ENCODE measurements at places on chromosomes 2 and 18.

DNA sequence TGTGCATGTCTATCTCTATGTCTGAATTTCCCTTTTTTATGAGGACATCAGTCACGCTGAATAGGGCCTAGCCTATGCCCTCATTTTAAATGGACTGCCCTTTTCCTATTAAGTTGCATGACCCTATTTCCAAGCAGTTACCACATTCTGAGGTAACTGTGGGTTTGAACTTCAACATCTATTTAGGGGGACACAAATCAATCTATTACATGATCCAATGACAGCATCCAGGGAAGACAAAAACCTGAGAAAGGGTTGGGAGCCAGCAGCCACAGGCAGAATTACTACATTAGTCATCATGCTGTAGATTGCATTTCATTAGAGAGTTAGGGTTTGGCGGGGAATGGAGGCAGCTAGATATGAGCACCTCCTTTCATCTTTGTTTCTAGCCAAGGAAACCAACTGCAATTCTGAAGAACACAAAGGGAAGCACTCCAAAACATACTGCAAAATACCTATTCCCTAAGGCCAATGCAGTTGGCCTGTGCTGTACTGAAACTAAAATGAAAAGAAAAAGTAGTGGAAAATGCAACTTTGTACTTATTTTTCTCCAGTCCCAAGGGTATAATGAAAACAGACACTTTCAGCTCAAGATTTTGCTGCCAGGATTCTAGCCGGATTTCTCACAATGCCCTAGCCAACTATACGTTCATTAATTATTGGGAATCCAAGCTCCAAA is 40.4 kb upstream of the C1D start:
- DNase-seq = no peak

DNA sequence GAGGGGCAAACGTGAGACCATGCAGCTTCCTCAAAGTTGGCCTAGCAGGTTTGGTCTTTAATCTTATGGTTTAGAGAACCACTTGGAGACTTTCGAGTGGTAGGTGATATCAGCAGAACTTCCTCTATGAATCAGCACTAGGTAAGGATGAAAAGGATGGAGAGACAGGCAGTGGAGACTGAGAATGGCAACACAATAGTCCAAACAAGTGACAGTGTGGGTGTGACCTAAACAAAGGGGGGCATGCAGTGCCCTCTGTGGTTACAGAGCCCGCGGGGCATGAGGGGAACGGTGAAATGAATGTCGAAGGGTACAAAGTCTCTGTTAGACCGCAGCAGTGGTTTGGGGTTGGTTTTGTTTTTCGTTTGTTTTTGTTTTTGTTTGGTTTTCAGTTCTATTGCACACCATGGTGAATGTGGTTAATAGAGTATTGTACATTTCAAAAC is 143.9 kb downstream of the L3MBTL4 start:
- no peak for DNase-seq

- no peak for DNase-seq
Observed at GRCh38 chr2:23721454-23721826, 205.5 kb downstream of the ATAD2B start.

DNA sequence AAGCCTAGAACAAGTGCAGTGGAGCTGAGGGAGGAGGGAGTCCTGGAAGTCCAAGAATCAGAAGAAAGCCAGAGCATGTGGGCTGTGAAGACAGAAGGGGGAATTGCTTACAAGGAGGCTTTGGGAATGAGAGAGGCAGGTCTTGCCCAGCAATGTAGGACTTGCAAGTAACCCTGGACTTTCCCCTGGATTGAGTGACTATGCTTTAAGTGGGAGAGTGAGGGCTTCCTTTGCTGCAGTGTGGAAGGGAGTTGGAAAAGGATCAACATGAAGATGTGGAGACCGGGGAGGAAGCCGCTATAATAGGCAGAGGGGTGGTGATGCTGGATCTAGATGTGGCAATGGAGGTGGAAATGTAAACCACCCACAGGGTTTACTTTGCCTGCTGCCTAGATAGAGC is 13.8 kb upstream of the SCYGR1 start:
- no peak for DNase-seq

- no peak for DNase-seq
Observed at GRCh38 chr18:11883153-11883552, 25.0 kb downstream of the MPPE1 start.

DNA sequence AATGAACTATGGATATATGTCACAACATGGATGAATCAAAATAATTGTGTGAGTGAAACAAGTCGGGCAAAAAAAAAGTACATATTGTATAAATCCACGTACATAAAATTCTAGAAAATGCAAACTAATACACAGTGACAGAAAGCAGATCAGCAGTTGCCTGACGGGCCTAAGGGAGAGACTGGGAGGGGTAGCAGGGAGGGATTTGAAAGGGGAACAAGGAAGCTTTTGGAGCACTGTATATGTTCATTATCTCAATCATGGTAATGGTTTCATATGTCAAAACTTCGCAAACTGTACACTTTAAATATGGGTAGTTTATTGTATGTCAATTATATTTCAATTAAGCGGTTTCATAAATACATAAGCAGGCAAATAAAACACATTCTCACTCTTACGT is 153.8 kb downstream of the ANKRD44 start:
- DNase-seq = no peak

GRCh38 chr2:152440049-152440448 is 105.1 kb downstream of the FMNL2 start:
- DNase-seq = no peak

DNA sequence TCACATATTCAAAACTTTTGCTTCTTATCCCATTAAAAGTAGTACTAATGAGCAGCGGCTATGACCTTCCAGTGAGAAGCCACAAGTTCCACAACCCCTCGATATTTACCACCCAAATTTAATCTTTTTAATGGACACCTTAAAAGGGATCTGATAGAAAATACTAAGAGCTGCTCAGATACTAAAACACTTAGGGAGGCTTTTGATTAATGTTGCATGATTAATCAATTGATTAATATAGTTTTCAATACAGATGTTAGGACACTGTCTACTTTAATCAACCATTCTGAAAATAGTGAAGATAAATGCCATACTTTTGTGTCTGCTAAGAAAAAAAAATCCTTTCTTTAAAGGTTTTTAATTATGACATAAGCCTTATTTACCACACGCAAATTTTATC is 1312.8 kb upstream of the ACVR2A start:
- no peak for DNase-seq

- DNase-seq = no peak
Observed at GRCh38 chr2:31038385-31038784, 99.9 kb downstream of the GALNT14 start.

GRCh38 chr2:128729051-128729450 is 410.4 kb upstream of the HS6ST1 start:
- no peak for DNase-seq

DNA sequence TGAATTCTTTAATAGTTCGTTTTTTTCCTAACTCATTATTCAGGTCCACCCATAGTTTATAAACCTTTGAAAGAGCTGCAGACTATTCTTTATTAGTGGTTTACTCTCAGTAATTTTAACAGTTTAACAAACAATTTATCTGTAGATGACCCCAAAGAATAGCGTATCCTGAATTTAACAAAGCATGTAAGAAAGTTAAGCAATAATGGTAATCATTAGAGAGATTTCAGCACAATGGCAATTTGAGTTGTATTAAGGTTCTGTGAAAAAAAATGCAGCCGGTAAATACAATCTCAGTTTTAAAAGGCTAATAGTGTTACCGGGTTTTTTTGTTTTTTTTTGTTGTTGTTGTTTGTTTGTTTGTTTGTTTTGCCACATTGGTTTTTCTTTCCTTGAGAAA is 40.3 kb downstream of the RBM45 start:
- no peak for DNase-seq

DNA sequence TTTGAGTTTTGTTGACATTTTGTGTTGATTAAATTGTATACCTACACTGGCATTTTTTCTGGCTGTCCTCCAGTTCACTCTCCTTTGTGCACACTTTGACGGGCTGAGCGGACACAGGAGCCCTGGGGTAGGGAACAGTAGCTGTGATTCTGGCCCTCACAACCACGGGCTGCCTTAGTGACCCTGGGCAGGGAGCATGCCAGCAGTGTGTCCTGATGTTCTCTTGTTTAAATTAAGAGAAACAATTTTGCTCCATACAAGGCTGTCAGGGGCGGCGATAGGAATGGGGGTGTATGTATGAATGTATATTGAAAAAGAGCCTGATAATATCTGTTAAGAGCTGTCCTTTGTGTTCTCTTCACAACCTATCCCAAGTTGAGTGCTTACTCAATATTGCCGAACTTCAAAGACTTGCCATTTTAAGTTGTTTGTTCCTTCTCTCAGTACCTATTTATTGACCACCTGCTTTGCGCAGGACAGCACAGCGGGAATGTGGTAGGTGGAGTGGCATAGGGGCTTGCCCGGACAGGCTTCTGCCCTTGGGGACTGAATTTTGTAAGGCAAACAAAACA is 103.7 kb upstream of the EML6 start:
- DNase-seq = no peak

GRCh38 chr2:218079943-218080913 is 11.2 kb downstream of the RUFY4 start:
- DNase-seq = no peak

GRCh38 chr2:168160897-168161296 is 86.5 kb downstream of the STK39 start:
- no peak for DNase-seq

DNA sequence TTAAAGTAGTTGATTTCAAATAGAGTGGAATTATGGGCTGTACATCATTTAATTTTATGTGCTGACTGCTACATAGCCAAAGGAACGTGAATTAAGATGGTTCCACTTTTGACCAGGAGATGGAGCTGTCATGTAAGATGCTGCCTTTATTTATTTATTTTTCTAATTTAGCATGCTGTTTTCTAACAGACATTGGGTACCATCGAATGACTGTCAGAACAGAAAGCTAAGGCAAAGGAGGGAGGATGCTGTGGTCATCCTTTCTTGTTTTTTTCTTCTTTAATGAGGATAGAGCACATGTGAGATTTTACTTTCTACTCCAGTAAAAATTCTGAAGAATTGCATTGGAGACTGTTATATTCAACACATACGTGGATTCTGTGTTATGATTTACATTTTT is at the start of gene SCN2A:
TSS of gene SCN2A (plus strand) at position 185 of the 400 bp plus-strand sequence. CDS start 56,410 bp downstream, outside the sequence.
- no peak for DNase-seq

- DNase-seq = no peak
Observed at GRCh38 chr2:238141541-238142318, 3.3 kb downstream of the KLHL30 start.

- DNase-seq = peak; percentile 21
Observed at GRCh38 chr2:10518470-10519393, 70.6 kb upstream of the ODC1 start.

DNA sequence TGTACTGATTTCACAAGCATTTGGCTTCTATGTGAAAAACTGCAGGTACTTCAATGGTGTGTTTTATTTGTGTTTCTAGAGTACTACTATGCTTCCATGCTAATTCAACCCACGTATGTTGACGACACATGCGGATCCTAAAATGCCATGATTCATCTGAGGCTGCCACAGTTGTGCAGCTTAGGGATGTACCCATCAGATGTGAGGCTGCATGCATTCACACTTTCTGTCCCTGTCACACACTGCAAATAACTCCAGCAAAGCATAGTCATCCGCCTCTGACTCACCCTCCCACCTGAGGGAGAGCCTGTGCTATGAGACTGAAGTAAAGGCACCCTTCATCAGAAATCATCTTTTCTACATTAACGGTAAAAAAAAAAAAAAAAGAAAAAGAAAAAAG is 22.1 kb upstream of the SERTAD2 start:
- no peak for DNase-seq

- no peak for DNase-seq
Observed at GRCh38 chr18:8942021-8942908, 160.2 kb upstream of the NDUFV2 start.

- no peak for DNase-seq
Observed at GRCh38 chr2:46347648-46348280, 50.6 kb downstream of the EPAS1 start.

GRCh38 chr2:96869281-96869821 is 529 bp downstream of the SEMA4C start:
- peak; percentile 92 for DNase-seq
